ENCODE measurements at places on chromosomes 6 and 20. TPM values are rescaled to one million over a fixed set of nuclear protein-coding genes. Genes with fewer than 3 reads are reported as not detected.
A peak's percentile ranks its signal among the peaks of the same experiment; 100 is the strongest.

DNA sequence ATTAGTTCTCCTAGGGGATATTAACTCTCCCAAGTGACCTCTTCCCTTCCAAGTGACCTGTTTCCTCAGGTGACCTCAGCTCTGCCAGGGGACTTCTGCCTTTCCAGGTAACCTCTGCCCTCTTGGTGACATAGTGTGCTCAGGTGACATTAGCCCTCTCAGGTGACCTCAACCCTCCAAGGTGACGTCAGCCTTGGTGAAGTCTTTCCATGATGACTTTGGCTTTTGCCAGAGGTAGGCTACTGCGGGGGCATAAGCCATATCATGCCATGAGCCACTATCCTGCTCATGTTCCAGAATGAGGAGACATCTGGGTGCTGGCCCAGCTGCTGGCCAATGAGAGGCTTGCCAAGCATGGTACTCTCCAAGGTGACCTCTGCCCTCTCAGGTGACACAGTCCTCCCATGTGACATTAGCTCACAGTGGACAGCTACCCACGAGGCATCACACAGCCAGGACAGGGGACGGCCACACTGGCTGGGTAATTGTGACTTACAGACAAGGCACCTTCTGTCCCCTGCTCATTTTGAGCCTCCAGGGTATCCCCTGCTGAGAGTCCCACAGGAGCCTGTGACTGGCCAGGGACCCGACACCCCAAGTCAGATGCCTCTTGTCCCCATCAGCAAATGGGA, 31.1 kb downstream of the UBD start:
- no peak for DNase-seq
- no peaks in the 10 kb centered on the region for H3K4me1 ChIP-seq
- H3K27ac ChIP-seq = no peak overlapping the region
- no peaks in the 10 kb centered on the region for H3K27me3 ChIP-seq
- no peak overlapping the region for H3K4me3 ChIP-seq
- no peaks in the 10 kb centered on the region for H3K36me3 ChIP-seq

- no peaks in the 10 kb centered on the region for H3K27me3 ChIP-seq
- H3K27ac ChIP-seq = no peak overlapping the region
- no peak for DNase-seq
- no peak overlapping the region for H3K4me3 ChIP-seq
- no peaks in the 10 kb centered on the region for H3K36me3 ChIP-seq
These were observed 379.9 kb downstream of the C6orf118 start for GRCh38 chr6:164929408-164929977.

GRCh38 chr6:157245436-157245835, 77.9 kb downstream of the TMEM242 start:
- no peak overlapping the region for H3K27ac ChIP-seq
- no peaks in the 10 kb centered on the region for H3K36me3 ChIP-seq
- no peaks in the 10 kb centered on the region for H3K27me3 ChIP-seq

- H3K4me3 ChIP-seq = no peak overlapping the region
- H3K36me3 ChIP-seq = no peaks in the 10 kb centered on the region
- H3K27me3 ChIP-seq = no peaks in the 10 kb centered on the region
- no peak for DNase-seq
These were observed 117.3 kb downstream of the B3GAT2 start for GRCh38 chr6:70839286-70840266.

- no peaks in the 10 kb centered on the region for H3K27me3 ChIP-seq
- no peak for DNase-seq
- no peaks in the 10 kb centered on the region for H3K36me3 ChIP-seq
- H3K27ac ChIP-seq = no peak overlapping the region
- no peak overlapping the region for H3K4me3 ChIP-seq
These were observed 105.1 kb downstream of the PHF3 start for GRCh38 chr6:63740709-63741108.

- H3K27me3 ChIP-seq = peaks cover 5% of the 10 kb centered on the region
- H3K36me3 ChIP-seq = no peaks in the 10 kb centered on the region
- H3K27ac ChIP-seq = no peak overlapping the region
- H3K4me3 ChIP-seq = no peak overlapping the region
- no peaks in the 10 kb centered on the region for H3K4me1 ChIP-seq
- no peak for DNase-seq
These were observed 157.9 kb upstream of the PDE10A start for GRCh38 chr6:165820934-165821333.

DNA sequence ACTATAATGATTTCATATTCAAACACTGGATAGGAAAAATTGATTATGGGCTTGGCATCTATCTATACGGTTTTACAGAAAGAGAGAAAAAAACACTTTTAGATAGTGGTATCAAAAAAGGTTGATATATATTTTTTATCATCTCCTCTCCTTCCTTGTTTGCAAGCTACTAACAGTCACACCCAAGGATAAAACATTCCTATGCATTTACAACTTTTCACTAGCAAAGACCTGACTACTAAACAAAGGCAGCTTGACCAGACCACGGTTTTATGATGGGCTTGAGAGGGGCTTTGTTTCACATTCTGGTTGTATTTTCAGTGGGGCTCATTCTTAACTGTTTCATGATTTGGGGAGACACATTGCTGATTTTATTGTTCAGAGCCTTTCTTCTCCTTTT, 477.6 kb upstream of the CITED2 start:
- H3K27ac ChIP-seq = no peak overlapping the region
- H3K4me1 ChIP-seq = no peaks in the 10 kb centered on the region
- no peak overlapping the region for H3K4me3 ChIP-seq
- no peak for DNase-seq
- H3K27me3 ChIP-seq = no peaks in the 10 kb centered on the region

- H3K27me3 ChIP-seq = no peaks in the 10 kb centered on the region
- DNase-seq = peak; percentile 62
- peak overlapping the region; percentile 100 for H3K27ac ChIP-seq
These were observed 589 bp downstream of the RNF5 start for GRCh38 chr6:32178547-32179440.

- no peaks in the 10 kb centered on the region for H3K36me3 ChIP-seq
- no peak for DNase-seq
- no peak overlapping the region for H3K27ac ChIP-seq
- H3K4me1 ChIP-seq = no peaks in the 10 kb centered on the region
- H3K4me3 ChIP-seq = no peak overlapping the region
These were observed 859 bp downstream of the C20orf202 start for GRCh38 chr20:1204113-1204512.

Gene RAET1L
- not detected for total RNA-seq

- peaks cover 6% of the 10 kb centered on the region for H3K36me3 ChIP-seq
- no peaks in the 10 kb centered on the region for H3K27me3 ChIP-seq
- H3K27ac ChIP-seq = no peak overlapping the region
- DNase-seq = peak; percentile 4
- H3K4me1 ChIP-seq = no peaks in the 10 kb centered on the region
- no peak overlapping the region for H3K4me3 ChIP-seq
These were observed 368.5 kb downstream of the ZFAND3 start for GRCh38 chr6:38187811-38188590.

Gene RMND1
- total RNA-seq = 47.2 TPM

Gene PRSS35
- total RNA-seq = not detected

DNA sequence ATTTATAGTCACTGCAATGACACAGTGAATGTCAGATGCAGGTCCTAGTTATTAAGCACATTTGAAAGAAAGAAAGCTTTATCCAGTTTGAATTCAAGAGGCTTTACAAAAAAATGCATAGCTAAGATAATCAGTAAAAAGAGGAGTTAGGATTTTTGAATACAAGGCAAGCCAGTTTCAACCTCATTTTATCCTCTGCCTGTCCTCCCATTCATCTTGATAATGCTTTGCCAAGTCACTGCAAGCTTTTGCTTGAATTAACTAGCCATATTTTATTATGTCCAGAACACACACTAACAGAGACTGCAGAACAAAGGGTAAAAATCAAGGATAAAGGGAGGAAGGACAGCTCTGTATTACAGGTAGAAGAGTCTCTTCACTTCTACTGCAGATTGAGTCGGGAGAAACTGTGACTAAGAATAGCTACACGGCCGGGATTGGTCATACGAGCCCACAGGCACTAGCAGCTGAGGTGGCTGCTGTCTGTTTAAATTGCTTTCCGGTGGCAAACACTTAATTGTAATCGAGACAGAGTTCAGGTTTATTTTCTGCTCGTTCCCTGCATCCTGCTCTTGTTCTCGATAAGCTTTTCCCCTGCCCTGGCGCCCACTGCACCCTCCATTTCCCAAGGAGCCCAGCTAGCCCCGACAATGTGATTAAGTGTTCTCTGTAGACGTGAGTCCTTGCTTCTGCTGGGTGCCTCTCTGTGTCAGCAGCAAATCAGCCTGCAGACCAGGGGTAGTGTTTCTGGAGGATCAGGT, 30.5 kb upstream of the AKAP12 start:
- no peak for DNase-seq
- H3K4me1 ChIP-seq = peaks cover 10% of the 10 kb centered on the region
- no peaks in the 10 kb centered on the region for H3K36me3 ChIP-seq
- no peaks in the 10 kb centered on the region for H3K27me3 ChIP-seq

DNA sequence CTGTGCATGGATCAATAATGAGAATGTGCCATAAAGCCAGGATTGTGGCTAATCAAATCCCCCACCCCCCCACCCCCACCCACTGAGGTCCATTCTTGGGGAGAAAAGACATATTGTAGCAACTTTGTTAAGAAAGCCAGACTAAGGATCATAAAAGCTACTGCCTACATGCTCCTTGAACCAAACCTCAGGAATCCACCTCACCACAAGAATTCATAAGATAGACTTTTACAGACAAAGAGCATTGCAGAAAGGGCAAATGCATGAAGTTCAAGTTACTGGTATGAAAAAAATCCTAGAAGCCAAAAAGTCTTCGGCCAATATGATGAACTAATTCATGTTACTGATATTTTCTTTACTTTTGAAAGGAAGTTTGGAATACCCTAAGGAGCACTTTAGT, 187.9 kb upstream of the ARID1B start:
- no peaks in the 10 kb centered on the region for H3K4me1 ChIP-seq
- no peaks in the 10 kb centered on the region for H3K27me3 ChIP-seq
- no peaks in the 10 kb centered on the region for H3K36me3 ChIP-seq
- no peak overlapping the region for H3K27ac ChIP-seq
- no peak overlapping the region for H3K4me3 ChIP-seq

- no peaks in the 10 kb centered on the region for H3K27me3 ChIP-seq
- peaks cover 35% of the 10 kb centered on the region for H3K4me1 ChIP-seq
- no peak overlapping the region for H3K4me3 ChIP-seq
- peaks cover 40% of the 10 kb centered on the region for H3K36me3 ChIP-seq
- no peak overlapping the region for H3K27ac ChIP-seq
These were observed 167.4 kb downstream of the DTNBP1 start for GRCh38 chr6:15495375-15495901.

GRCh38 chr6:126040826-126041225, 54.5 kb downstream of the TRMT11 start:
- no peaks in the 10 kb centered on the region for H3K27me3 ChIP-seq
- H3K4me3 ChIP-seq = no peak overlapping the region
- H3K4me1 ChIP-seq = peaks cover 17% of the 10 kb centered on the region
- peak; percentile 61 for DNase-seq
- peaks cover 4% of the 10 kb centered on the region for H3K36me3 ChIP-seq
- peak overlapping the region; percentile 80 for H3K27ac ChIP-seq

Gene SIRPD
- not detected for total RNA-seq

DNA sequence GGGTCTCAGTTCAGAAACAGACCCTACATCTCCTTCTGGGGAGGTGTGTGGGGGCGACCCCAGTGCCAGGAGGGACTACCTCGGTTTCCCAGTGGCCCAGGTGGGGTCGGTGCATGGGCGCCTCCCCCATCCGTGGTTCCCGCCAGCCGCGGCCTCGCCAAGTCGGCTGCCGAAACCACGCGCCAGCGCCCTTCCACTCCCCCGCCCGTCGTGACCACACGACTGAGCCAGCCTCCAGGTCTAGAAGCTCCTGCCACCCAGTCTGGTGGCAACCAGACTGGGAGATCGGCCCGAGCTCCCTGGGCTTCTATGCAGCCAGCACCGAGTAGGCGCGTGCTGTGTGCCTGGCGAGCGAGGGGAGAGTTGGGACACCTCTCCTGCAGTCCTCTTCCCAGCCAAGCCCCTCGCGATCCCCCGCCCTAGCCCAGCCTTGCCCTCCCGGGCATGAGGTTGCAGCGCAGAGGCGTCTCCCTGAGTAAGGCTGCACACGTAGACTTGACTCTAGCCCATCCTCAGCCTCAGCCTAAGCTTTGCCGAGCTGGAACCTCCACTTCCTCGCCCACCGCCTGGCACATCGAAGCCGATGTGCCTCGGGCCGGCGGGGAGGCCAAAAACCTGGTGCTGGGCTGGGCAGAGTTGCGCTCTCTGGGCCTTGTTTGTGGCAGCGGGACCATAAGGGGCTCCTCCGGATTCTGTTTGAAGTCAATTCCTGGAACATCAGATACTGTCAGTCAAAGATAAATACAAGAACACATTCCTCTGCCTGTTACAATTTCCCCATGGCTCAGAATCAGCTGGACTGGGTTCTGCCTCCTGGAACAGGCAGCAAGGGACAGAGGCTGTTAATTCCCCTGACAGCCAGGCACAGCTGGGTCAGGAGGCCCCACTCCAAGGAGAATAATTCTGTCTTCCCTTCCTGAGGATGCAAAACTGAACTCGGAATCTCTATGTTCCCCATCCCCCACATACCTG, 1.5 kb upstream of the CPNE5 start:
- peaks cover 23% of the 10 kb centered on the region for H3K27me3 ChIP-seq
- no peak for DNase-seq
- H3K36me3 ChIP-seq = no peaks in the 10 kb centered on the region
- H3K4me3 ChIP-seq = peak overlapping the region; percentile 53
- peaks cover 28% of the 10 kb centered on the region for H3K4me1 ChIP-seq

Gene TAF11
- 8.2 TPM for total RNA-seq

GRCh38 chr6:73585566-73586415, 65.0 kb upstream of the EEF1A1 start:
- peak; percentile 44 for DNase-seq
- peak overlapping the region; percentile 19 for H3K4me3 ChIP-seq
- no peaks in the 10 kb centered on the region for H3K36me3 ChIP-seq
- H3K4me1 ChIP-seq = peaks cover 27% of the 10 kb centered on the region
- no peaks in the 10 kb centered on the region for H3K27me3 ChIP-seq
- peak overlapping the region; percentile 88 for H3K27ac ChIP-seq

Gene SNAP25
- total RNA-seq = 12.5 TPM

DNA sequence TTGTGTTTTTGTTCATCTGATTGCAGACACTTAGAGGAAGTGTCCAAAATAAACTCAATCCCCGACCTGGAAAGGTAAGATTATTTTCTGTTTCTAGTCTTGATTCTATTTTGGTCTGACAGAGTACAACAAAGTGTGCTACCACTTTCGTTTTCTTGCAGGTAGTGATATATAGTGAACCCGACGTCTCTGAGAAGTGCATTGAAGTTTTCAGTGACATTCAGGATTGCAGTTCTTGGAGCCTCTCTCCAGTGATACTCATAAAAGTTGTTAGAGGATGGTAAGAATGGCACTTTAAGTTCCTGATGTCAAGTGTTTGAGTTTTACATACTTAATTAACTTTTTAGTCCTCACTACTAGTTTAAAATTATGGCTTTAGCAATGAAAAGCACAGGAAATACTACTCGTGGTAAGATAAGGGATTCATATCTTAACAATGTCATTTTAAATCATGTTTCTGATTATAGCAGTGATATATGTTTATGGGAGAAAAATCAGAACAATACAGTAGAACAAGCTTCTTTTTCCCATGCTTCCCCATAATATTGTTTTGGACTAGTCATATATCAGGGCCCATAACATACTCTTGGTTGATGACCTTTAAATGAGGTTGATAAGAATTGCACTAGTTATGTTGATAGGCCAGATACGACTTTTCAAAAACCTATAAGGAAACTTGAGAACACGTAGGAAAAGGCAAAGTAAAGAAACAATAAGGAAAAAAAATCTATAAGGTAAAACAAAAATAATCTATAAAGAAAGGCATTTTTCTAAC, 104.0 kb downstream of the RTN4IP1 start:
- no peaks in the 10 kb centered on the region for H3K27me3 ChIP-seq
- H3K4me3 ChIP-seq = no peak overlapping the region
- H3K36me3 ChIP-seq = peaks cover 23% of the 10 kb centered on the region
- peaks cover 9% of the 10 kb centered on the region for H3K4me1 ChIP-seq
- no peak for DNase-seq
- peak overlapping the region; percentile 9 for H3K27ac ChIP-seq

Gene IMPG1
- total RNA-seq = not detected

- no peaks in the 10 kb centered on the region for H3K27me3 ChIP-seq
- H3K4me3 ChIP-seq = no peak overlapping the region
- H3K36me3 ChIP-seq = no peaks in the 10 kb centered on the region
- no peaks in the 10 kb centered on the region for H3K4me1 ChIP-seq
- no peak overlapping the region for H3K27ac ChIP-seq
These were observed 43.9 kb downstream of the HDAC2 start for GRCh38 chr6:113927001-113927400.
